HuH-7 (cell line): ENCODE measurements at places on chromosomes 13 and 19.

- no peak for DNase-seq
These were observed 45.5 kb upstream of the SLC7A9 start for GRCh38 chr19:32914879-32915660.

DNA sequence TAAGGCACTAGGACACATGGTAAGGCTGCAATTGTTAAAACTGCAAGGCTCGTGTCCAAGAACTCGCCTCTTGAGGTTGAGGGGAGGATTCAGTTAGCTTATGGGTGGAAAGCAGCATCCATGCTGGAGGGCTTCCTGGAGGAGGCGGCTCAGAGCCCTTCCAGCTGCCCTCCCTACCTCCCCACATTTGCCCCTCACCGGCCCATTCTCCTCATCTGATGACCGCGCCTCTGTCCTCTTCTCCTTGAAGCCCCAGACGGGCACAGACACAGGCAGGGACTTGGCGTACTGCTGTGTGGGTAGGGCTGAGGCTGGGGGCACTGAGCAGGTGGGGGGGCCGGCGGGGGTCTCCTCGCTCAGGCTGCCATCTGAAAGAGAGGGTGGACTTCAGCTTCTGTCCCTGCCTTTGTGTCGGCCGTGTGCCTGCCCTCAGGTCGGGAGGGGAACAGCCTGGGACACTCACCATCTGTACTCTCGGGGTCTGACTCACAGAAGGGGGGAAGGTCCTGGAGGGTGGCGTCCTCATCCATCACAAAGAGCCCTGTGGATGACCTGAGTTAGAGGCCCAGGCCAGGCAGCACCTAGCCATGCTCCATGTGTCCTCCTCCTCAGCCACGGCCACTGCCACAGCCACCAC lies 4.1 kb upstream of the PNKP start:
- DNase-seq: no peak

DNA sequence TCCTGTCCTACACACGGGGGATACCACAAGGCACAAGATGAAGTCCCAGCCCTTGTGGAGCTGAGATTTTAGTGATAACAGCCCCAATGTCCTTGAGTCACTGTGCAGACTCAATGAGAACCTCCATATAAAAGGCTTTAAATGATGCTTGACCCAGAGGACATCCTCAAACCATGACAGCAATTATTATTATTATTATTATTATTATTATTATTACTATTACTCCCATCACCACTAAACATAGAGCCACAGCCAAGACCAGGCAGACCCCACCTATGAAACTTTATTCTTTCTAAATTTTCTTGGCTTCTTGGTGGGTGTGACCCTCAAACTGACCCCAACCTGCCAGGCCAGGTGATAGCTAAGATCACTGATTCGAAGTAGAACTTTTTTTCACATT lies 11.1 kb downstream of the C19orf47 start:
- no peak for DNase-seq

DNA sequence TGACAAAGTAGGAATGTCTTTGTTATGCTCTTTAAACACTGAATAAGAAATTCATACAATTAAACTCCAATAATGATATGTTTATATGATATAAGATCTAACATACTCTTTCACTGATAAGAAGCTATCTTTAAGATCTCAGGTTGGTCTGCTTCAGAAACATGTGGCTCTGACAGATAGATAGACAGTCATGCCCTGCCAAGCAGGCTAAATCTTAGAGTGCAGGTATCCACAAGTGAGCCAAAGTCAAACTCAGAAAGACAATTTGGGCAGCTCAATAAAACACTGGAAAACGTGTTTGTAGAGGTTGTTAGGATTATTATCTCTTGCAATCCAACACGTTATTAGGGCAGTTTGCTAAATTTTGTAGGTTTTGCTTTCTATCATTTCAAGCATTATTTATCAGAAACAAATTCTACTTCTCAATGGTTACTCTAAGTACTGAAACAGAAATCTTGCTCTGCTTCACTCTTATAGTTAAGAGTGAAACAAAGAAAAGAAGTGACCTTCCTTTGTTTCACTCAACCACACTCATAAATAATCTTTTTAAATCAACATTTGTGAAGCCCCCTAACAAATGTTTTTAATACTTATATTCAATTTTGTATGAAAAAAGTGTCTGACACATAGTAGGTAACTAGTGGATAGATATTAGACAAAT lies 1255.6 kb downstream of the DIAPH3 start:
- no peak for DNase-seq

- no peak for DNase-seq
These were observed 733.9 kb upstream of the KLHL1 start for GRCh38 chr13:70842062-70842644.

- DNase-seq: no peak
These were observed 137.3 kb upstream of the SERP2 start for GRCh38 chr13:44236370-44236769.

- DNase-seq: no peak
These were observed 129.0 kb downstream of the IRS2 start for GRCh38 chr13:109657395-109657794.

DNA sequence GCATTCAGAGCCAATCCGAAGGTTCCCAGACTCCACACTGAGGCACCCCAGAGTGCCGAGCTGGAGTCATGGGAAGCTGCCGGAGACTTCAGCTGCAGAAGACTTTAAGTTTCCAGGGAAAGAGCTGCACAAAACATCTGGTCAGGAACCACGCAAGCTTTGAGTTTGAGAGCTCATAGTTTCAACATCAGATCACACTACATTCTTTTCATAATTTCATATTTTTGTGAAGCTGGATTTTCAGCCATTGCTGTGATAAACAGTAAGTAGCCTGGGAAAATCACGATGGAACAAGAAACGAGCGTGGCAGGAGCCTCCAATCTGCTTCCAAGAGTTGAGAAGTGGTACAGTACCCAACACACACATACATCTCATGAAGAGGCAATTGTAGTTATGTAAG lies 25.5 kb upstream of the ATP12A start:
- no peak for DNase-seq

- DNase-seq: no peak
These were observed 819.2 kb downstream of the UQCRFS1 start for GRCh38 chr19:28393574-28394336.

DNA sequence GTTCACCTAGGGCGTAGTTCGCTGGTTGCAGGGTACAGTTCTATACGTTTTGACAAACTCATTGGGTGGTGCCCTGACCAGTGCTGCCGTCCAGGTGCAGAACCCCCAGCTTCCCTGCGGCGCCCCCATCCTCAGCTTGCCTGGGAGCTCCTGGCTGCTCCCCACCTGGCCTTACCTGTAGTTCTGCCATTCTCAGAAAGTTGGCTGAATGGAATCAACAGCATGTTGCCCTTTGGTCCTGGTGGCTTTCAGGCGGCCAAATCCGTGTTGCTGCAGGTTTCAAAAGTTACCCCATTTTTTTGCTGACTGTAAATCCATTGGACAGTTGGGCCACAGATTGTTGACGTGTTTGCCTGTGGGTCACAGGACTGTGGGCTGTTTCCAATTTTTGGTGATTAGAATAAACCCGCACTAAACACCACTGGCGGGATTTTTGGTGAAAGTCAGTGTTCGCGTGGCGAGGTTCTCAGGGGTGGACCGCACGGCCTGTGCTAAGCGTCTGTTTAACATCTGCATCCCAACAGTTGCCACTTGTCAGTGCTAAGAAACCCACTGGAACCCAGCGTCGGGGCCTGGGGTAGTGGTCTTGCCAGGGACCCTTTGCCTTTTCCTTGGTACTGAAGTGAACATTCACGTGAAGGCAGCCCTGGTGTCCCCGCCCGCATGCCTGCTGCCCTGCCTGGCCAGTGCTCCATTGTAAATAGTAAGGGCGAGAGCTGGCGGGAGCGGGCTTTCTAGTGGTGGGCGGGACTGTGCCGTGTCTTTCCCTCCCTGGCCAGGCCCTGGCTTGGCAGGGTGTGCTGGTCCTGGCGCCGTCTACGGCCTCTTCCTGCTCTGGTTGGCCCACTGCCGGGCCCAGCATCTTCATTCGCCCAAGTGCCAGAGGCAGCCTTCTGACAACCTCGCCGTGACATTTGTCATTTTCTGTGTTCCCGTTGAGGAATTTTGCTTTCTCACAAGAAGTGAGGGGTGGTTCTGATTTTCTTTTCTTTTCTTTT lies 3.3 kb downstream of the DOT1L start:
- no peak for DNase-seq

DNA sequence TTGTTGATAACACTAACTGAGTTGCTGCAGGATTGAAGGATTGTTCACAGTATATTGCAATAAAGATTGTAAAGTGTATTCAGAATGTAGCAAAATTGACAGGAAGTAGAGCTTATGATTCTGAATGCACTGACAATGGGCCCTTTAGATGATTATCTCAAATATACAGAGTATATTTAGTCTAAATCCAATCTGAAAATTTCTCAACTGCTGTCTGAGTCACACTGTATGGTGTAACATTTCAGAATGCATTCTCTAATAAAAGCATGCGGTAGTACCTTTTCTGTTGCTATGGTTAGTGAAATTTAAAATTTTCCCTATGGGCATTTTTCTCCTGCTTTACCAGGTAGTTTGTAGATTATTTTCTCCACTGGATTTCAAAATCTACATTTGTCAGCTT lies 365.2 kb downstream of the PCDH17 start:
- no peak for DNase-seq

- peak; percentile 50 for DNase-seq
These were observed 6.7 kb downstream of the NAPSA start for GRCh38 chr19:50358483-50359327.

GRCh38 chr19:2434721-2435265 lies 7.4 kb upstream of the TIMM13 start:
- DNase-seq: no peak

DNA sequence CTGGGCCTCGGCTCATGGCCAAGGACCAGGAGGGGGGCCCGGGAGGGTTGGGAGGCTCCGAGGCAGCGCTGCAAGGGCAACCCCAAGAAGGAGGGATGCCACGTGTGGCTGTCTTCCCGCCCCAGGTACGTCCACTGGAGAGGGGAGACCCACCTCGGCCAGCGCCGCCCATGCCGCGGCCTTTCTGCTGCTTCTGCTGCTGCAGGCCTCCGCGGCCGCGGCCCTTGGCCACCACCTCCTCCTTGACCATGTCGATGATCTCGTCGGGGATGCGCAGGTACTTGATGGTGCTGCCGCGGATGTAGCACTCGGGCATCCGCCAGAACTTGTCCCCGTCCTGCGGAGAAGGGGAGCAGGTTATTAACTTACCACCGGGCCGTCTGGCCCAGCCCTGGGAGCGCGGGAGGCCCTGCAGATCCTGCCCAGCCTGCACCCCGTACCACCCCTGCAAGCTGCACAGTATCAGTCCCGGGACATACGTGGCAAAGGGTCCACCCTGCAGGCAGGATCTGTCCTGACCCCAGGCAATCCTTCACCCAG lies 13.3 kb downstream of the LSM4 start:
- no peak for DNase-seq

- DNase-seq: peak; percentile 55
These were observed 675 bp upstream of the PGPEP1 start for GRCh38 chr19:18339723-18340122.

- no peak for DNase-seq
These were observed 485.3 kb downstream of the UQCRFS1 start for GRCh38 chr19:28727480-28728159.

DNA sequence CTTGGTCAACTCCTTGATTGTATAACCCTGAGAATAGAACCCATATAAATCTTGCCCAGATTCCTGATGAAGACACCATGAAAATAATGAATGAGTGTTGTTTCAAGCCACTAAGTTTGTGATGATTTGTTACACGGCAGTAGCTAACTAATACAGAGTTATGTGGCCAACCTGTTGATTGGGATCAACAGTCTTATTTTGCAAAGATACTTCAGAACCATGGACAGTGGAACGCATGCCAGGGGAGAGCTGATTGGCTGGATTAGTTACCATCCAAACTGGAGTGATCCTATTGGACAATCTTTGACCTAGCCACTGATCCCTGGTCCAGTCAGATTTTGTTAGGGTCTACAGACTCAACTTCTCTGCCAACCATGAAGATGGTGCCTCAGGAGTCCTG lies 26.6 kb downstream of the CD70 start:
- no peak for DNase-seq

GRCh38 chr19:54481326-54481930 lies 8.3 kb upstream of the CDC42EP5 start:
- DNase-seq: no peak

- DNase-seq: no peak
These were observed 45.8 kb downstream of the TNFSF13B start for GRCh38 chr13:108315273-108315672.

DNA sequence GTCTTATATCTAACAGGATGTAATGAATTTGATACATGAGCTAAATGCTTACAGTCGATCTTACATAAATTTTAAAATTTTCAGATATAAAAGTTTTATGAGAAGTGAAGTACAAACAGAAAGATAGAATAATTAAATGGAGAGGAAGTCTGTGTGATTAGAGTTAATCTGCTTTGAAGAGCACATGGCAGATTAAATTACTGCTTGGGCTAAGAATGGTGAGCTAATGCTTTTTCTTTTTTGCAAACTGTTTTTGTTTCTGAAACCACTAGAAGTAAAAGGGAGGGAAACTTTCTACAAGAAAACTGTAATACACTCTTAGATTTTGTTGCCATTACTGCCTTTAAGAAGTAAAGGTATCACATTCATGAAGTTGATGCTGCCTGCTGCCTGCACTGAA lies 96.3 kb upstream of the SPRY2 start:
- no peak for DNase-seq

DNA sequence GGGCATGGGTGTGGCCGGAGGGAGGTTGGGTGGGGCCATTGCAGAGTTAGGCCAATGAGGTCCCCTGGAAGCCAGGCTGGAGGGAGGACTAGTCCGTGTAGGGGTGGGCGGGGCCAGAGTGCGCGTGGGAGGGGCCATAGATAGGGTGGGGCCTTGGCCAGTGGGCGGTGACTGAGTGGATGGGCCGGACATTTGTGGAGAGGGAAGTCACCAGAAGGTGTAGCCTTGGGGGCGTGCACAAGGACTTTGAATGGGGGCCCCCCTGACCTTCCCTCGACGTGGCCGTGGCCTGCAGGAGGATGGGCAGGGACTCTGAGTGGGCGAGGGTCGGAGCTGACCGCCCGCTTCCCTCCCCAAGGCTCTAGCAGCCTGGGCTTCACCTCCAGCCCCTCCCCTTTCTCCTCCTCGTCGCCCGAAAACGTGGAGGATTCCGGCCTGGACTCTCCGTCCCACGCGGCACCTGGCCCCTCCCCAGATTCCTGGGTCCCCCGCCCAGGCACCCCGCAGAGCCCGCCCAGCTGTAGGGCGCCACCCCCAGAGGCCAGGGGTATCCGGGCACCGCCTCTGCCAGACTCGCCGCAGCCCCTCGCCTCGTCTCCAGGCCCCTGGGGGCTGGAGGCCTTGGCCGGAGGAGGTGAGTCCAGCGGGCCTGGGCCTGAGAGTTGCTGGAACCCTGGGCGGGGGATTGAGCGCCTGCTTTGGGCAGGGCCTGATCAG lies 16.5 kb upstream of the B3GNT3 start:
- DNase-seq: peak; percentile 61

GRCh38 chr19:27735314-27735713 lies 1477.6 kb downstream of the UQCRFS1 start:
- DNase-seq: no peak

GRCh38 chr13:79457948-79458347 lies 23.0 kb upstream of the NDFIP2 start:
- no peak for DNase-seq

DNA sequence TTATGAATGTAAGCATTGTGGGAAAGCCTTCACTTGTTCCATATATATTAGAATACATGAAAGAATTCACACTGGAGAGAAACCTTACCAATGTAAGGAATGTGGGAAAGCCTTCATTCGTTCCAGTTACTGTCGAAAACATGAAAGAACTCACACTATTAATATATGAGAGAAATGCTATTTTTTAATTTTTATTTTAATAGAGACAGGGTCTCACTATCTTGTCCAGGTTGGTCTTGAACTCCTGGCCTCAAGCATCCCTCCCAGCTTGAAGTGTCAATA lies 7.0 kb upstream of the ZNF440 start:
- no peak for DNase-seq
